Esophagus muscularis mucosa (tissue), 4 donors: ENCODE measurements at places on chromosomes 2 and 18. TPM values are rescaled to one million over a fixed set of nuclear protein-coding genes. Genes with fewer than 3 reads are reported as not detected.

The ATG9A gene
- total RNA-seq: 69.7 TPM

The CAVIN2 gene
- 179 TPM for total RNA-seq

- no peak for DNase-seq
Measured at GRCh38 chr2:225008935-225009334, 33.3 kb downstream of the DOCK10 start.

DNA sequence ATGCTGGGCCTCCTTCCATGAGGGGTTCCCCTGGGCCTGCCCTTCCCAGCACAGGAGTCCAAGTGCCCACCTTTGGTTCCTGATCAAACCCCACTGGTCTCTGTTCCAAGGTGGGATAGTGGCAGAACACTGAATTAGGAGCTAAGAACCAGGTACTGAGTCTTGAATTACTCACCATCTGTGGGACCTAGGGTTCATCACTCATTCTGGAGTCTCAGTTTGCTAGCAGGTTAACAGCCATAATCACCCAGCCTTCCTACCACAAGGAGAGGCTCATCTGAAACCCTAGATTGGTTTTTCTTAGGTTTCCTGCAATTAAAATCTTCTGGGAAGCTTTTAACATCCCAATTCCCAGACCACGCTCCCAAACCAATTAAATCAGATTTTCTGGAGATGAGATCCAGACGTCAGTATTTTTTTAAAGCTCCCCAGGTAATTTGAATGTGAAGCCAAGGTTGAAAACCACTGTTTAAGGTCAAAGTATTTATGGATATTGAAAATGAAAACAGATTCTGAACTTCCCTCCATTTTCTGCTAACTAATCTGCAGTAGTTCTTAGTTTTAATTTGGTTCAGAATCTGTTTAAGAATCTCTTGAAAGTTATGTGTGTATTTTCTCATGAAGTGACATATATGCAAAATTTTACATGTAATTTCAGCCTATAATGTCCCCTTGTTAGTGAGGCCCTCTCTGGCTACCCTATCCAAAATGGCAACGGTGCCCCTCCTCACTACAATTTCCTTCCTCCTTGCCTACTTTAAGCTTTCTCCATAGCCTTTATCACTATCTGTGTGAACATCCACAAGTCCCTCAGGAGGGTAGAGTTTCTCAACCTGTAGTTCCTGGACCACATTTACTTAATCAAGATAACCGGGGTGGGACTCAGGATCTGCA is 166.5 kb upstream of the CXCR4 start:
- peak; percentile 19 for DNase-seq

The LOXL3 gene
- total RNA-seq: 8.2 TPM

The ECEL1 gene
- total RNA-seq: 1.6 TPM

The STAT4 gene
- 0.26 TPM for total RNA-seq

GRCh38 chr2:143429932-143430679 is 300.9 kb downstream of the ARHGAP15 start:
- DNase-seq: no peak

The C2orf80 gene
- not detected for total RNA-seq

- DNase-seq: no peak
Measured at GRCh38 chr18:40407909-40408308, 1547.1 kb upstream of the PIK3C3 start.

- no peak for DNase-seq
Measured at GRCh38 chr2:101956465-101957438, 35.0 kb upstream of the IL1R2 start.

- no peak for DNase-seq
Measured at GRCh38 chr2:101854877-101855276, 136.9 kb upstream of the IL1R2 start.

The IL36B gene
- total RNA-seq: not detected

GRCh38 chr18:27206411-27206810 is 21.3 kb upstream of the CHST9 start:
- no peak for DNase-seq

The L3MBTL4 gene
- 2.0 TPM for total RNA-seq

The UPP2 gene
- total RNA-seq: not detected

DNA sequence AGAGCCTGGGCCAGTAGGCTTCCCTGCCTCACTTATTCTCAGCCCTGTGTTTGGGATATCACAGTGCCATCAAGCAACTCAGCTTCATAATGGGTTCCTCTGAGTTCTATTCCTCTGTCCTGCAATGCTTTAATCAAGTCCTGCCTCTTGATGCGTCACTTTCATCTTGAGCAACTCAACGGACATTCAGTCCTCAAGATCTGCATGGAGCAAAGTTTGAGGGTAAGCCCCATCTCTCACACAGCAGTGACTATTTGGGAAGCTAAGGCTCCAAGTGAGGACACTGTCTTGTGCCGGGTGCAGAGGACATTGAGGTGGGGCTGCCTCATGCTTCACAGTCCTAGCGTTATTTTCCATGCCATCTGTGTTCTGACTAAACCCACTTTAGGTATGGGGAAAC is 50.9 kb upstream of the PLB1 start:
- no peak for DNase-seq

The PUS10 gene
- 3.2 TPM for total RNA-seq

The SCG2 gene
- 1.7 TPM for total RNA-seq

DNA sequence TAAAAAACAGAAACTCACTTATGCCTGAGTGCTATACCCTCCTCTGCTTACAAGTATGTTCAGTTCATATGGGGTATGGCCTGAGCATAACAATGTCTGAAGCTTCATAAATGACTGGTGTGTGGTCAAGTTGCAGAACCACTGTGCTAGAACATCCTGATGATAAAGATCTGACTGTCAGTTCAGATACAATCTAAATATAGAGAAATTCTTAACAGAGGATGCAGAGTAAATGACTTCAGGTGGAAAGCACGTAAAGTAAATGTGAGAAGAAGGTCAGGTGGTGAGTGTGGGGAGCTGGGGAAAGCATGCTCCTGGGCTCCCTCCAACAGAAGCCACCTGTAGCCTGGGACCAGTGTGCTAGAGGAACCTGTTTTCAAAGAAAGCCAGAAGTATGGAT is 926.2 kb downstream of the TSN start:
- DNase-seq: no peak

GRCh38 chr18:73670039-73670438 is 477.6 kb downstream of the FBXO15 start:
- no peak for DNase-seq

GRCh38 chr18:24627644-24628315 is 167.3 kb downstream of the HRH4 start:
- DNase-seq: peak; percentile 26

The AQP12B gene
- not detected for total RNA-seq
